ENCODE measurements at places on chromosomes 11 and 22. TPM values are rescaled to one million over a fixed set of nuclear protein-coding genes. Genes with fewer than 3 reads are reported as not detected.

SCGB1C1 gene
- not detected for total RNA-seq

SERPIND1 gene
- total RNA-seq = not detected

ACR gene
- not detected for total RNA-seq

DRAP1 gene
- total RNA-seq = 65.6 TPM

OR51I2 gene
- not detected for total RNA-seq

CCDC188 gene
- not detected for total RNA-seq

F2 gene
- not detected for total RNA-seq

KDM4E gene
- not detected for total RNA-seq
